ENCODE measurements at places on chromosomes 4 and X. TPM values are rescaled to one million over a fixed set of nuclear protein-coding genes. Genes with fewer than 3 reads are reported as not detected.
A peak's percentile ranks its signal among the peaks of the same experiment; 100 is the strongest.

DNA sequence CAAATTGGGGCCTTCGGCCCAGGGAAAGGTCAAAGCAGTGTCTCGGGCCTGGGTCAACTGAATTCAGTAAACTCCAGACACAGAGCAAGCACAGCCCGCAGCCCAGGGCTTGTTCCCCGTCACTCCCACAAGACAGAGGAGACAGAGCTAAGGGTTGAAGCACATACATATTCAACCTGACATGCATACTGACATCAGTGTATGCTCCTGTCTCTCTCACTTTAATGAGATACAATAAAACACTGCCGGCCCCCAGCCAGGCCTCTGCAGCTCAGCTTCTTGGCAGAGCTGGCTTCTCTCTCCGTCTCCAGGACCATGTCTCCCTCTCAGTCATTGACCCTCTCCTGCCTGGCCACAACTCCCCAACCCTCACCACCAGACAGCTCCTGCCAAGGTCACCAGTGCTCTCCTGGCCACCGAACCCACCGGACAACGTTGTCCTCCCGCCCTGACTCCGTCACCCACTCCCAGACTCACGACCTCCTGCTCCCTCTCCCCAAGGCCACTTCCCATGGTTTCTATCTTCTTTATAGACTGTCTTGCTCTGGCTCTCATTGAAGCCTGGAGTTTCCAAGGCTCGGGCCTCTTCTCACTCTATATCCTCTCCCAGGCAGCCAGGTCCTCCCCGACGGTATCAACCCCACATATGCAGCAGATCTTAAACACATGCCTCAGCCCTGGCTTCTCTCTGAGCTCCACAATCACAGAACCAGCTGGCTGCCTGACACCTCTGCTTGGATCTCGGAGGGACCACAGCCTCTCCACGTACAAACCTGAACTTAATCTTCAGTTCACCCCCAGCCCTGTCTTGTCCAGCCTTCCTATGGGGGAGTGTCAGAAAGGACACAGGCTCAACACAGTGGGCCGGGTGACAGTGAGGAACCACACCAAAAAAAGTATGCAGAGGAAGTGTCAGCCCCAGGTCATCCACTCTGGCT is 67.7 kb upstream of the C4orf50 start:
- no peak for DNase-seq
- H3K27ac ChIP-seq, result no peak overlapping the region
- H3K27me3 ChIP-seq, result no peaks in the 10 kb centered on the region
- H3K4me3 ChIP-seq, result no peak overlapping the region
- H3K36me3 ChIP-seq, result no peaks in the 10 kb centered on the region
- no peaks in the 10 kb centered on the region for H3K4me1 ChIP-seq

DNA sequence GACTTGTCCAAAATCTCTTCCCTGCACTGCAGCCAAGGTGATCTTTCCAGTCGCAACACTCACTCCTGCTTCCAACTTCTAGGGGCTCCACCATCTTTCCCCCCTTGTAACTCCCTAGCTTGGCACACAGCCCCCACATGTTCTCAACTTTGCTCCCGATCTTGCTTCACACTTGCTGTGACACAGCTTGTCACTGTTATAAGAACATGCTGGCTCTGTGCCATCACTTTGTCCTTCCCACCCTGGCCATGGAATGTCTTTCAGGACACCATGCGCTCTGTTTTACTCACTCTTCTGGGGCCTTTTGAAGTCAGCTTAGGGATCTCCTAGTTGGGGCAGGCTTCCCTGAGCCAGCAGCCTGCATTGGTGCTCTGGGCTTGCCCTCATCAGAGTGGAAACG is 2.5 kb downstream of the NSDHL start:
- H3K4me3 ChIP-seq, result no peak overlapping the region
- no peaks in the 10 kb centered on the region for H3K27me3 ChIP-seq
- H3K4me1 ChIP-seq, result peaks cover 4% of the 10 kb centered on the region
- H3K36me3 ChIP-seq, result peaks cover 6% of the 10 kb centered on the region
- no peak for DNase-seq

GRCh38 chrX:41824551-41824950 is 98.8 kb downstream of the CASK start:
- peaks cover 20% of the 10 kb centered on the region for H3K4me1 ChIP-seq
- no peak for DNase-seq
- H3K4me3 ChIP-seq, result no peak overlapping the region
- H3K27me3 ChIP-seq, result no peaks in the 10 kb centered on the region
- no peak overlapping the region for H3K27ac ChIP-seq

DNA sequence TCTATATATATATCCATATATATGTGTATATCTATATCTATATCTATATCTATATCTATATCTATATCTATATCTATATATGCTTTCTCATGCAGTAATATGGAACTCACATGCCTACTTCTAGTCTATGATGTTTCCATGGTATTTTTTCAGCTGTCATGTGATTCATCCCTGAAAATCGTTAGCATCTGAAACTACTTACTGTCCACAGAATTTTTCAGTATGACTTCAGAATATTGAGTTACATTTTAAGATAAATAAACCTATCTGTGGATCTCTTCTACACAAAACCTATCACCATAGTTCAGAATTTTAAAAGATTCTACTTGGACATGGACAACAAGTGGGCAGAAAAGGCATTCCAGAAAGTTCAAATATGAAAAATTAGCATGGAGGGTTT is 855.1 kb upstream of the INTU start:
- H3K36me3 ChIP-seq, result no peaks in the 10 kb centered on the region
- no peaks in the 10 kb centered on the region for H3K27me3 ChIP-seq
- H3K4me1 ChIP-seq, result peaks cover 11% of the 10 kb centered on the region
- H3K27ac ChIP-seq, result peak overlapping the region; percentile 64
- H3K4me3 ChIP-seq, result no peak overlapping the region

- no peak for DNase-seq
- no peak overlapping the region for H3K27ac ChIP-seq
- no peaks in the 10 kb centered on the region for H3K4me1 ChIP-seq
- peaks cover 87% of the 10 kb centered on the region for H3K36me3 ChIP-seq
Measured at GRCh38 chrX:154353172-154353843, 21.1 kb downstream of the FLNA start.

- no peak overlapping the region for H3K4me3 ChIP-seq
- H3K4me1 ChIP-seq, result no peaks in the 10 kb centered on the region
- no peaks in the 10 kb centered on the region for H3K36me3 ChIP-seq
- H3K27ac ChIP-seq, result no peak overlapping the region
Measured at GRCh38 chr4:134708026-134708425, 506.4 kb upstream of the PABPC4L start.

GRCh38 chr4:128521648-128522111 is 234.1 kb upstream of the PGRMC2 start:
- no peaks in the 10 kb centered on the region for H3K27me3 ChIP-seq
- no peak for DNase-seq
- H3K4me1 ChIP-seq, result peaks cover 78% of the 10 kb centered on the region

DNA sequence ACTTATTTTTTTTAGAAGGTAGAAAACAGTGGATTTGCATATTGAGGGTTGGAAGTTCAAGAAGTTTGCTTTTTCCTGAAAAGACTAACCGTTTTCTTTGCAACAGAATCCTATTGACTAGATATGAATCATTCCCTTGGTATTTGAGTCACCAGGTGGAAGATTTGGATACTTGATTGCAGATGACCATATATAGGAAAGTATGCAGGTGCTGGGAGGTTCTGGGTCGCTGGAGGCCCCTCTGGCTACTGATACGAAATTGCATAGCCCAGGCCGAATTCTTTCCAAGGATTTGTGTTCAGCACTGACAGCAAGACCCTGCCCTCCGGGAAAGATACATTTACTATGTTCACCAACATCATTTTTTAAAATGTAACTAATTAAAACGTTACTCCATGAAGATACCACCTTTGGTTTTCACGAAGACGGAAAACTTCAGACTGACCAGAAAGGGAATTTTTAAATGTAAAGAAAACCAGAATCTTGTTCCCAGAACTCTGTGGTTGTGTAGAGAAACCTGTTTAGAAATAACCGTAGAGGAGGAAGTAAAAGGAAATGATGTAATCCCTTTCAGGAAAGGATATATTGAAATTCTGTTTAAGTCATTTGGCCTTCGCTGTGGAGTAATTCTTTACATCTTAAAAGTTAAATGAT is 946 bp downstream of the ANXA3 start:
- no peak for DNase-seq
- no peaks in the 10 kb centered on the region for H3K36me3 ChIP-seq
- peaks cover 18% of the 10 kb centered on the region for H3K27me3 ChIP-seq
- H3K27ac ChIP-seq, result no peak overlapping the region

GRCh38 chr4:102217345-102217744 is 127.9 kb downstream of the SLC39A8 start:
- H3K27ac ChIP-seq, result no peak overlapping the region
- H3K36me3 ChIP-seq, result no peaks in the 10 kb centered on the region
- H3K4me3 ChIP-seq, result no peak overlapping the region
- no peak for DNase-seq

GRCh38 chr4:100803751-100804150 is 285.9 kb upstream of the EMCN start:
- no peaks in the 10 kb centered on the region for H3K27me3 ChIP-seq
- H3K4me1 ChIP-seq, result no peaks in the 10 kb centered on the region
- no peak overlapping the region for H3K27ac ChIP-seq
- DNase-seq, result peak; percentile 10

GRCh38 chrX:12007881-12008280 is 130.4 kb upstream of the FRMPD4 start:
- H3K36me3 ChIP-seq, result no peaks in the 10 kb centered on the region
- peak; percentile 84 for DNase-seq
- no peak overlapping the region for H3K27ac ChIP-seq
- no peaks in the 10 kb centered on the region for H3K27me3 ChIP-seq
- no peak overlapping the region for H3K4me3 ChIP-seq

GRCh38 chr4:54554339-54554990 is 103.3 kb upstream of the KIT start:
- H3K4me1 ChIP-seq, result no peaks in the 10 kb centered on the region
- H3K27ac ChIP-seq, result no peak overlapping the region
- no peaks in the 10 kb centered on the region for H3K36me3 ChIP-seq
- H3K4me3 ChIP-seq, result no peak overlapping the region
- no peaks in the 10 kb centered on the region for H3K27me3 ChIP-seq
- no peak for DNase-seq

DNA sequence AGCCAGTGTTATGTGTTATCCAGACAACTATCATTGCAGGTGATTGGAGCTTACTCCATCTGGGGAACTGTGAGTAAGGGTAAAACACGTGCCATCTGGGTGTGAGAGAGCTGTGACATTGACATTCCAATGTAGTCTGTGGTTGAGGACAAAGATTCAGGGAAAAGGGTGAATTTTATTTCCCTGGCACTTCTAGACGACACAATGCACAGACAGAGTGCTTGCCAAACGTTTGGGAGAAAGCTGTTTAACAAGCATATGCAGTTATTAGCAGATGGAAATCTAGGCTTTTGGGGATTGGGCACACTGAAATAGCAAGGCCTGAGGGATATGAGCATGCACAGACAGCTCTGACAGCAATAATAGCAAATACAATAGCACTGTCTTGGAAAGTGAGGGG is 21.3 kb upstream of the CTSO start:
- H3K27ac ChIP-seq, result no peak overlapping the region
- no peaks in the 10 kb centered on the region for H3K36me3 ChIP-seq

- H3K27me3 ChIP-seq, result no peaks in the 10 kb centered on the region
- DNase-seq, result no peak
- no peak overlapping the region for H3K27ac ChIP-seq
- H3K4me1 ChIP-seq, result no peaks in the 10 kb centered on the region
- H3K36me3 ChIP-seq, result no peaks in the 10 kb centered on the region
- no peak overlapping the region for H3K4me3 ChIP-seq
Measured at GRCh38 chr4:147428583-147428982, 52.3 kb upstream of the EDNRA start.

DNA sequence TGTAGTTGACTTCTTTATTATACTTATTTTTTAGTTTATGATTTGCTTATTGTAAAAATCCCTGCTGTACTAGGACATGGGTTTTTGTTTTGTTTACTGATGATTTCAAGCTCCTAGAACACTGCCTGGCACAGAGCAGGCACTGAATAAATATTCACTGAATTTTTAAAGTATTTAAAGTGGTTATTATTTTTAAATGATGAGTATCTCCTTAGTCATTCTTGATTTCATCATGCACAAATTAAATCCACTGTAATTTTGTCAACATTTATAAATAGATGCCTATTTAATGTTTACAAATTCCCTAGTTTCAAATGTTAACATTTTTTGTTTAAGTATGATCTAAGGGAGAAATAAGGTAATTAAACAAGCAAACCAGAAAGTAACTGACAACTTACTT is 367.9 kb upstream of the SLIT2 start:
- H3K4me1 ChIP-seq, result no peaks in the 10 kb centered on the region
- peak; percentile 74 for DNase-seq

GRCh38 chr4:160745126-160745525 is 1418.7 kb downstream of the FSTL5 start:
- no peak for DNase-seq
- H3K27ac ChIP-seq, result no peak overlapping the region
- no peak overlapping the region for H3K4me3 ChIP-seq
- H3K36me3 ChIP-seq, result no peaks in the 10 kb centered on the region

GRCh38 chrX:9369802-9370291 is 95.0 kb upstream of the TBL1X start:
- no peaks in the 10 kb centered on the region for H3K36me3 ChIP-seq
- peaks cover 7% of the 10 kb centered on the region for H3K4me1 ChIP-seq
- no peak for DNase-seq
- no peak overlapping the region for H3K4me3 ChIP-seq
- no peak overlapping the region for H3K27ac ChIP-seq

DNA sequence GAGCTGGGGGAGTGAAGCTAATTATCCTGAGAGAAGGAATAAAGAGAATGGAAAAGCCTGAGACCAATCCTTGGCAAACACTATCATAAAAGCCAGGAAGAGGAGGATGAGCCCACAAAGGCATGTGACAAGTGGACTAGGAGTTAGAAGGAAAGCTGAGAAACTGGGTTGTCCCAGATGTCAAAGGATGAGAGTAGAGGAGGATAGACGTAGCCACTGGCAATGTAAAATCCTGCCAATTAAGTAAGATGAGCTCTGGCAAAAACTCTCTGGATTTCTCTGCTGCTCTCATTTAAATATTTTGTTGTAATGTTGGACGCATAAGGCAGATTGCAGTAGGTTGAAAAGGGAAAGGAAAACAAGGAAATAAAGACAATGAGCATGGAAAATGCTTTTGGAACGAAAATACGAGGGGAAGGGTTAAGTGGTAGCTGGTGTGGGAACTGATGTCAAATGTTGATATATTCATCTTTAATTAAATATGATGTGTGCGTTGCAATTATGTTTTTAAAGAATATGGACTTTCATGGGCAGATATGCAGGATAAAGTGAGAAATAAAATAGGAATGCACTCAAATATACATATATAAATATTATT is 14.2 kb upstream of the VEGFC start:
- H3K4me3 ChIP-seq, result no peak overlapping the region
- DNase-seq, result peak; percentile 49
- H3K27me3 ChIP-seq, result no peaks in the 10 kb centered on the region
- H3K36me3 ChIP-seq, result no peaks in the 10 kb centered on the region

The RPS6KA6 gene
- total RNA-seq, result 4.0 TPM

The FGB gene
- not detected for total RNA-seq

The PCDH19 gene
- 0.59 TPM for total RNA-seq

The PCSK1N gene
- total RNA-seq, result not detected

The SLC6A8 gene
- 15.3 TPM for total RNA-seq

The SLC16A2 gene
- total RNA-seq, result 15.6 TPM

The MAGEB10 gene
- not detected for total RNA-seq

The NDNF gene
- total RNA-seq, result 9.8 TPM

The TBX22 gene
- total RNA-seq, result not detected

The SOD3 gene
- total RNA-seq, result 2.1 TPM

The CYLC1 gene
- not detected for total RNA-seq
